Fibroblast of gingiva (primary cell): ENCODE measurements at places on chromosomes 4 and X.

GRCh38 chr4:4254666-4255065 is 6.6 kb upstream of the TMEM128 start:
- no peak for DNase-seq

GRCh38 chrX:38661103-38661441 is 99.7 kb downstream of the TSPAN7 start:
- no peak for DNase-seq

DNA sequence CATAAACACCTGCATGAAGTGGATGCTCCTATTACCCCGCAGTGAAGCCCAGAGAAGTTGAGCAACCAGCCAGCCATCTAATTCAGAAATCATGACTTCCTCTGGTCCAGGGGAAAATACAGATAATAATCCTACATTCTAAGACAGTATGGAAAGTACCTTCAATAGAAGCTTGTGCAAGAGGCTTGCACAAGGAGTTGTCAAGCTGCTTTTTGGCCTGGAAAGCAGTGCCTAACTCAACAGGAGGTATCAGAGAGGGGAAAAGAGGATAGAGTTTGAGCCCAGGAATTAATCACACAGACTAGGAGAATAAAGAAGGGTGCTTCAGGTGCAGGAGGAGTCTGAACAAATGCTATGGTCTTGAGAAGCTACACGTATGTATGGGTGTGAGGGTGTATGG is 26.7 kb downstream of the TMEM192 start:
- peak; percentile 7 for DNase-seq

GRCh38 chrX:39848243-39848642 is 249.5 kb downstream of the BCOR start:
- DNase-seq, result no peak

DNA sequence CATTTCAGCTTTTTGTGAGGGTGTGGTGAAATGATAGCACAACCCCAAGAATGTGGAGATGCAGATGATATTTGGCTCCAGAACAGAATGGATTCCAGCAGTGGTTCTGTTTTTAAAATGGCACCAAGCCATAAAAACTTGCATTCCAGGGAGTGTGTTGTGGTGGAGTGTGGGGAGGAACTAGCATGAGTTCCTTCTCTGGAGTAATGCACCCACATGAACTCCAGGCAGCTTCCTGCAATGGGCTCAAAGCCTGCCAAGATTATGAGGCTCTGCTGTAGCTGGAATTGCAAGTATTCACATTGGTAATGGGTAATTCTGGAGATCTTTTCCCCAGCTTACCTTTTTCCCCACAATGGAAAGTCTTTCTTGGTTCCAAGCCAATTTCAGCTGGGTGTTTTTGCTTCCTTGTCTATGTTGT is 161.4 kb downstream of the RAB28 start:
- peak; percentile 91 for DNase-seq

GRCh38 chrX:24149351-24150050 is at the start of gene ZFX:
TSS of gene ZFX (plus strand) at chrX:24149729. CDS start at chrX:24172743, 23,014 bp downstream.
- peak; percentile 76 for DNase-seq

DNA sequence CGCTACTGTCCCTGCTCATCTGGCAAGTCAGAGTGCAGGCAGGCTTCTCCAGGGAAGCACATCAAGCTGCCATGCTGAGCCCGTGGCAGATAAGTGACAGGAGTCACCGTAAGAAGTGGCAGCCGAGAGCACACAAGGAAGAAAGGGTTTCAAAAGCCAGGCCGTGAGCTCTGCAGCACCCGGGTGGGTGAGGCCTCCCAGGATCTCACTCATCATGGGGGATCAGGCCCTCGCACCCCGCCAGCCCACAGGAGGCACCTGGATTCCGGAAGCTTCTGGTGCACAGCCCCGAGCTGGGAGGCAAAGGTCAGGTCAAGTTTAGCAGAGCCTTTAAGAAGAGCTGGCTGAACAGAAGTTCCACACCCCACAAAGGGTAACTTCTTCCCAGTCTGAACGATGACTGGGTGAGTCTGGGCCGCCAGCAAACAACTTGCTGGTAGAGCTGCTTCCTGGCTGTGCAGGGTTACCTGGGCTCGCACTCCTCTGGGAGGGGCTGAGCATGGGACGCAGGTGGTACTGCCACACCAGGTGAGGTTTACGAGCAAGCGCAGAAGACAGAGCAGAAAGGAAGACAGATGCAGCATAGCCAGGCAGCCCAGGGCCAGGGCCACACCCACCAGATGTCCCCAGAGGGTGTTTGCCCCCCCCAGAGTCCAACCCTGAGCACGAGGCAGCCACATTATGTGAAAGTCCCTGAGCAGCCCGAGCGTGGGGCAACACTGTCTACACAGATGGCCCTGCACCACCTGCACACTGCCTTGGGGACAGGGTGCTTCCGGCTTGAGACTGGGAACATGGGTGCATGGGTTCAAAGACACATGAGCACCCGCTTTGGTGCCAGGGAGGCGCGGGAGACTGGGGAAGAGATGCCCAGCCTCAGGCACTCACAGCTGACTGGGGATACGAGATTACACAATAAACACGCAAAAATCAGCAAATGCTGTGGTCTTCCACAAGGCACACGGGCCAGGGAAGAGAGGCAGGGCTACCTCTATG is 7.7 kb downstream of the CCNQ start:
- DNase-seq, result no peak

GRCh38 chr4:172514801-172515200 is 653.8 kb upstream of the GALNT7 start:
- DNase-seq, result no peak
